T follicular helper cell (primary cell): ENCODE measurements at places on chromosomes 12 and 14.

DNA sequence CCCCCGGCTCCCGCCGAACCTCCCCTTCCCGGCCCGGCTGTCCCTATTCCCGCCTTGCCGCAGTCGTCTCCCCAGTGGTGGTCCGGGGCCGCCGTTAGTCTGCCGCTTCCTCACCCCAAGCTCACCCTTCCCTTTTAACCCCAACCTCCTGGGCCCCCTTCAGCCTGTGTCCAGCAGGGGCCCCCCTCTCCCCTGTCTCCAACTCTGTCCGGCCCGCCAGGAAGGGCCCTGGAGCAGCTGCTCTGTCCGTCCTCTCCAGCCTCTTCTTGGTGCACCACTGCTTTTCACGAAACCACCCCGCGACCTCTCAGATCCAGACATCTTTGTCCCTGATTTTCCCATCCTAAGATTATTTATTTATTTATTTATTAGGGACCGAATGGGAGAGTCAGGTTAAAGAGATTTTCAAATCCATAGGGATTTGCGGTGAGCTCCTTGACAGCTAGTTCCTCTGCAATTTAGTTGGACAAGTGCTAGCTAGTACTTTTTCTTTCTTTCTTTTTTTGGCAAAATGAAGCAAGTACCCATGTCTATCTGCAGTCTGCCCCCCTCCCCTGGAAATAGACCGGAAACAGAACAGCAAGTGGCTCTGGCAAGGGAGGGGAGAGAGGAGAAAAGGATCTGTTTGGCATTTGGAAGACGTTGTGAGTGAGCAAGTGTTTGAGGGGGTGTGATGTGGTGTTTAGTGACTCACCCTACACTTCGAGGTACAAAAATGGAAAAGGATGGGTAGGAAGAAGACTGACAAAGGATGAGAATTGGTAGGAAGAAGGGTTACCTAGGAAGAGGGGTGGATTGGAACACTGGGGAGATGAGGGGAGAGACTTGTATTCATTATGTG is 632 bp downstream of the UBR7 start:
- DNase-seq: no peak

DNA sequence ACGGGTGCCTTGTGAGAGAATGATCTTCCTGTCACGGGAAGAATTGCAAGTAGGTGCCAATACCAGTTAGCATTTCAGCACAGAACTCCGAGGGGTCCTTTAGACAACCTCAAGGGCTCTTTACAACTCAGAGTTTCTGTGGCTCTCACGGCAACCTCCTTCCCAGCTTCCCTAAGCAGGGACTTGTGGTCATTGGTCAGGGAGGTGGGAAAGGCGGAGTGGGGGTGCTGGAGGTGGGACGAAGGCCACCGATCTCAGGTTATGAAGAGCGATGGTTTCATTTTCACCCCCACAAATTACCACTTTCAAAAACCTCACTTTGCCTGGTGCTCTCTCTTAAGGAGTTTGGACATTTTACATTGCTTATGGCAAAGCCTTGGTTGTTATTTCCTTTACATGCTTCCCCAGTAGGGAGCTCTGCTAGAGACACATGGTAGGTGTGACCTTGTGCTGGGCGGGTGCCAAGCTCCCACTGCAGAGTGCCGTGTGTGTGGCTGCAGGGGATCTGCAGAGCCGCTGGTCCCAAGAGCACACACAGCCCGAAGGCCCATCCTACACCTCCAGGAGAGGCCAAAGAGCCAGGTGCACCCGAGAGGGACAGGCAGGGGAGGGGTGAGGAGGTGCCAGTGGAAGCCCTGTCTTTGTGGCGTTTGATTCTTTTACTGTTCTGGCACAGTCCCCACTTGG is 21.4 kb downstream of the BCL2L14 start:
- no peak for DNase-seq

DNA sequence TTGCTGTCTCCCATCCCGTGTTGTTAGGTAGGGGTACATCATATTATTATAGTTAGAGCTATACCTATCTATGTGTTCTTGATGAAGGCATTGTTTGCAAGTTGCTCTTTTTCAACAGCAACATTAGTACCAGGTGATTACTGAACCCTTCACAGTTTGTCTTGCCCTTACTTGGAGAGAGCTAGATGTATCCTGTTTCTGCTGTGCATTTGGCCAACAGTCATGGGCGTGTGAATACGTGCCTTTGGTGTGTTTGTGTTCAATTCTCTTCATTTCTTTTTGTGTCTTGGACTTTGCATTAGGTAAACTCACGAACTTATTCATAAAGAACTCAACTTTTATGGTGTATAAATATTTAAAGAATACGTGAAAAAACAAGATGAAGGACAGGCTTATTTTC is 14.3 kb downstream of the ARF6 start:
- no peak for DNase-seq

GRCh38 chr12:108745641-108746040 is 14.3 kb upstream of the CORO1C start:
- DNase-seq: no peak

- DNase-seq: no peak
Observed at GRCh38 chr14:100881211-100882025, 22.1 kb downstream of the RTL1 start.

DNA sequence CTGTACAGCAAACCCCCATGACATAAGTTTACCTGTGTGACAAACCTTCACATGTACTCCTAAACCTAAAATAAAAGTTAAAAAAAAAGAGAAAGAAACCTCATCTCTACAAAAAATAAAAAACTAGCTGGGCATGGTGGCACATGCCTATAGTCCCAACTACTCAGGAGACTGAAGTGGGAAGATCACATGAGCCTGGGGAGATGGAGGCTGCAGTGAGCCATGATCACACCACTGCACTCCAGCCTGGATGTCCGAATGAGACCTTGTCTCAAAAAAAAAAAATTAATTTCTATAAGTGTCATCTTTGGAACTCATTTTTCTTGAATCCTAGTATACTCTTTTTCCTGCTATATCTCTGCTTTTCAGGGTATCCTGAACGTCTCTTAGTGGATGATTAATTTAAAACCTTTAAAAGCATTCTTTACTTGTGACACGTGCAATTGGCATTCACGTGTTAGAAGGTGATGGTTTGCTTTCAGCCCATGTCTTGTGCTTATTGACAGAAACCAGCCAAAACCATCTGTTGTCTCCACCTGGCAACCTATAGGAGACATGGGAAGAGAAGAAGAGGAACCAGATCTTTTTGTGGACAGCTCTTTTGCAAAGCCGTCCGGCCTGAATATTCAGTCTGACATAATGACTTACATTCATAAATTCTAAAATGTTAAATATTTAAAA is 30.6 kb upstream of the PPFIBP1 start:
- no peak for DNase-seq

GRCh38 chr12:102702447-102703114 is 214.5 kb downstream of the PAH start:
- no peak for DNase-seq

DNA sequence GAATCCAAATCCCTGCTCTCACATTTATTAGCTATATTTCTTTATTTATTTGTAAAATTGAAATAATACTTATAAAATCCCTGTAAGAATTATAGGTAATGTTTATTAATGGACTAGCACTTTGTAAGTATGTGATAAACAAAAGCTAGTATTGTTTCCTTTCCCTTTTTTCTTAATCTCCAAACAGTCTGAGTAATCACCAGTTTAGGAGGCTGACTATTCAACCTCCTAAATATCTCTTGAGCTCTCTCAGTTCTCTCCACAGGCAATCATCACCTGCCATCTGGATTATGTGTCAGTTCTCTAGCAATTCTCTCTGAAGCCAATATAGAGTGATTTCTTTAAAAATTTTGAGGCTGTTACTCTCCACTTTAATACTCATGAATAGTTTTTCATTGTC is 9.2 kb upstream of the LYZ start:
- no peak for DNase-seq

- DNase-seq: peak; percentile 40
Observed at GRCh38 chr12:56119361-56119796, 1.3 kb downstream of the ZC3H10 start.

GRCh38 chr12:77745624-77746023 is 85.1 kb upstream of the NAV3 start:
- no peak for DNase-seq

- DNase-seq: no peak
Observed at GRCh38 chr14:50846226-50846880, 15.4 kb upstream of the NIN start.

- DNase-seq: no peak
Observed at GRCh38 chr12:53492188-53492587, 7.1 kb downstream of the MAP3K12 start.

GRCh38 chr12:64010069-64010686 is 165.7 kb downstream of the SRGAP1 start:
- DNase-seq: no peak

DNA sequence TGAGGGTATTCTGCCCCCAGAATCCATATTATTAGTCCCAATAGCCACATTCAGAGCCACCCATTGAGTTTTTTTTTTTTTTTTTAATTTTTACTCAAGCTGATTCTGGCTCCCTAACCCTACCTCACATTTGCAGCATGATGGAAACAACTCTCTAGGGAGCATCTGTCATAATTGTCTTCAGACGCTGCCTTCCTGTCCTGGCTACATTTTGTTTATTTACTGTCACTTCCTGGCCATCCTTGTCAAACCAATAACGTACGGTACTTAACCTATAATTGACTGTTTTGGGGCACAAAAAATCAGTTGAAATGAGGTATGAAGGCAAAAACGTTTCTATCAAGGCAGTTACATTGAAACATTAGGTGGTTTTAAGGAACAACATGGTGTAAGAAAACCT is 2.1 kb downstream of the GLIPR1 start:
- no peak for DNase-seq

- DNase-seq: no peak
Observed at GRCh38 chr14:35810963-35811362, 1.9 kb upstream of the RALGAPA1 start.

GRCh38 chr12:123075646-123076171 is 75.2 kb downstream of the PITPNM2 start:
- peak; percentile 46 for DNase-seq

DNA sequence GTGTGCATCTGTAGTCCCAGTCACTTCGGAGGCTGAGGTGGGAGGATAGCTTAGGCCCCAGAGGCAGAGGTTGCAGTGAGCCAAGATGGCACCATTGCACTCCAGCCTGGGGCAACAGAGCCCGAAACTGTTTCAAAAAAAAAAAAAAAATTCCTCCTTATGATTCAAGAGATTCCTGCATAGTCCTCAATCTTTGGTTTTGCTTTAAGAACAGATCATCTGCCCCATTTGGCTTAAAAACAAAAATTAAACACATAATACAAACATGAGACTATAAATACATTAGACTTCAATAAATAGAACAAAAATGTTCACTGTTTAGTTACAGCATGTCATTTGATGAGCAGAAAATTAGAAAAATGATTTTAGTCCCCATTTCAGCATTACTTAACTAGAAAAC is 131.2 kb downstream of the PAWR start:
- no peak for DNase-seq

- no peak for DNase-seq
Observed at GRCh38 chr12:14410177-14410576, 44.7 kb downstream of the ATF7IP start.

DNA sequence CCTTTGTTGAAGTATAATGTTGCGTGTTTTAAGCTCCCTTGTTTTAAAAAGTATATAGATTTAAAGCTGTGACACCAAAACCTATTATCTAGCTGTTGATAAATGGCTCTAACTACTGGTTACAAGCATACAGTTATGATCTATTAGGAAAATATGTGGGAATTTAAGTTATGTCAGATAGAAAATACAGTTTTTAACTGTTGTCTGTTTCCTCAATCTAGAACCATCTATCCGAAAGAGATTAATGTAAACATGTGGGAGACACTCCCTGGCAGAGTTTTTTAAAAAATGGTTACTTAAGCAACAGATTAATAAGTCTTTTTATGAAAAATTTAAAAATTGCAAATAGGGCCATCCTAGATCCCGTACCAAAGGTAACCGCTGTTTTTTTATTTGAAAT is 8.2 kb downstream of the RPL36AL start:
- no peak for DNase-seq

DNA sequence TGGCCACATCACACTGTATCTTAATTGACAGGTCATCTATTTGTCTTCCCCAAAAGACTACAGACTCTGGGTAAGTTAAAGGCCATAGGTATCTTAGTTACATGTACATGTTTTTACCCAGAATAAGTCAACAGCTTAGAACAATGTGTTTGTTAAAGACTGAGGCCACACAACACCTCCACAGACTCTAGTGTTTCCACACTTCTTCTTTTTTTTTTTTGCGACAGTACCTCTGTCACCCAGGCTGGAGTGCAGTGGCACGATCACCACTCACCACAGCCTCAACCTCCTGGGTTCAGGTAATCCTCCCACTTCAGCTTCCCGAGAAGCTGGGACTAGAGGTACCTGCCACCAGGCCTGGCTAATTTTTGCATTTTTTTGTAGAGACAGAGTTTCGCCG is 1.3 kb downstream of the GPN3 start:
- no peak for DNase-seq
